ENCODE measurements at places on chromosomes 13 and 19. TPM values are rescaled to one million over a fixed set of nuclear protein-coding genes. Genes with fewer than 3 reads are reported as not detected.
A peak's percentile ranks its signal among the peaks of the same experiment; 100 is the strongest.

GRCh38 chr13:99528547-99528946 is 27.3 kb downstream of the TM9SF2 start:
- no peak overlapping the region for H3K27ac ChIP-seq
- DNase-seq, result peak; percentile 62
- peaks cover 42% of the 10 kb centered on the region for H3K36me3 ChIP-seq
- no peak overlapping the region for H3K4me3 ChIP-seq

- no peak for DNase-seq
- no peak overlapping the region for H3K4me3 ChIP-seq
- H3K4me1 ChIP-seq, result no peaks in the 10 kb centered on the region
- H3K27ac ChIP-seq, result no peak overlapping the region
- no peaks in the 10 kb centered on the region for H3K27me3 ChIP-seq
- H3K36me3 ChIP-seq, result no peaks in the 10 kb centered on the region
Measured at GRCh38 chr19:7238051-7238450, 56.2 kb downstream of the INSR start.

The APOC1 gene
- not detected for total RNA-seq

The ERICH4 gene
- not detected for total RNA-seq

Measured in CD4-positive, alpha-beta T cell (primary cell).